ENCODE measurements at places on chromosomes 1 and 21. TPM values are rescaled to one million over a fixed set of nuclear protein-coding genes. Genes with fewer than 3 reads are reported as not detected.
A peak's percentile ranks its signal among the peaks of the same experiment; 100 is the strongest.

The VWA1 gene
- 0.28 TPM for total RNA-seq

The CLEC20A gene
- not detected for total RNA-seq

The S100B gene
- total RNA-seq, result 0.77 TPM

DNA sequence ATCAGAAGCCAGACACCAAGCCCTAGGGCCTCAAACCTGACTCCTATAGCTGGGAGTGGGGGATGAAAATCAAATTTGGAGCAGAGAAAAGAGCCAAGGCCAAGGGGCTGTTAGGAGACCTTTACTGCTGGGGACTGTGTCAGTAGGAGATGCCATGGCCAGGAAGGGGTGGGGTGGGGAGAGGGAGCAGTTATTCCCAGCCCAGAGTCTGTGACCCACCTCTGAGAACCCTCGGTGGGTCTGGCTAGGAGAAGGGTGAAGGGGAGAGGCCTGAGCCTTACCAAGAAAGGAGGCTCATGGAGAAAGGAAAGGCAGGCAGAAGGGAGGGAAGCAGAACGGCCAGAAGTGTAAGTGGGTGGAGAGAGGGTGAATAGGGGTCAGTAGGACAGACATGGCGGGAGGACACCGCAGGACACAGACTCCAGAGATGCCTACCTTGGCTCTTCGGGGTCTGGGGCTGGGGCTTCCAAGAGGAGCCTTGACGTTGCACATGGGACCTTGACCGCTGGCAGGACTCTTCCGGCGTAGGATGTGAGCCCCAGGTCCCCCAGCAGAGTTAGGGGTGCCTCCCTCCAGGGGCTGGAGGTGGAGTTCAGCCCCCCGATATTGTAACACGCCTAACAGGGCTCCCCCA, 1.2 kb downstream of the ADAMTS4 start:
- DNase-seq, result no peak

DNA sequence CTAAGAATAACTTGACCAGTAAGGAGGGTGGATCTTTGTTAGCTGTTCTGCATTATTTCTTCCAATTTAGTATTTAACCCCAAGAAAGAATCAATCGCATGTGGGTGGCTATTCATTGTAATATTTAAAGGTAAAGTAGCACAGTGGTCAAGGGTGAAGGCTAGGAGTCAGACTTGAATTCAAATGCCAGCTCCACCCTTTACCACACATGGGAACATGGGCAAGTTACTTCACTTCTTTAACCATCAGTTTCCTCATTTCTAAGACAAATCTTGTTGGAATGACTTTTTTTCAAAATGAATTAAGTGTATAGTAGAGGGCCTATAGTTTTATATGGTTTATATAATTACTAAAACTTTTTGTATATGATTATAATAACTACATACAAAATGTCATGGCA, 71.3 kb upstream of the S1PR1 start:
- no peak for DNase-seq

GRCh38 chr1:16013220-16013907, 4.5 kb downstream of the HSPB7 start:
- DNase-seq, result peak; percentile 50

DNA sequence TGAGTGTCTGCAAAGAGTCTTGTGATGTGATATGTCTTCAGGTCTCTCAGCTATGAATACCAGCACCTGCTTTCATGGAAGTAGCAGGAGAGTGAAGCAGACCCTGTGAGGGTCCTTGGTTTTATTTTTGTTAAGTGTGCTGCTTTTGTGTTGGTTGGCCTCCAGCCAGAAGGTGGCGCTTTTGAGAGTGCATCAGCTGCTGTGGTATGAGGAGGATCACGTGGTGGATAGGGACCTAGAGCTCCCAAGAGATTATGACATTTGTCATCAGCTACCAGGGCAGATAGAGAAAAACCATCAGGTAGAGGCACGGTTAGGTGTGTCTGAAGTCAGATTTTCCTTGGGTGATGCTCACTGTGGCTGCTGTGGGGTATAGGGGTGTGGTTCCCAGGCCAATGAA, 1232.1 kb downstream of the MRPL39 start:
- no peak for DNase-seq

DNA sequence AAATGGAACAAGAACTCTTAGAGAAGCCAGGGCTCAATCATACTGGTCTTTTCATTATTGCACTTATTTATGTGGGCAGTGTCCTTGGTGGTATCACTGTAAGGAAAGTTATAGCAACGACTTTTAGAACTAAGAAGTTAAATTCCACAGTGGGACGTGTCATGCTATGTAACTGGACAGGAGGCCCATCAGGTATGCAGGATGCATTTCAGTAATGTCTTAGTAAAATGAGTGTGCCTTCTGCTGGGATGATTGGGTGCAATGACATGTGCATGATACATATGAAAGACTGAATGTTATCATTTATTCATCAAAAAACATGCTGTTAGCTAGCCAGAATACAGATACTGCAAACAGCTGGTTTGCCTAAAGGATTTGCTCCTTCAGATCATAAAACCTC, 6.9 kb upstream of the ATP1B1 start:
- no peak for DNase-seq

DNA sequence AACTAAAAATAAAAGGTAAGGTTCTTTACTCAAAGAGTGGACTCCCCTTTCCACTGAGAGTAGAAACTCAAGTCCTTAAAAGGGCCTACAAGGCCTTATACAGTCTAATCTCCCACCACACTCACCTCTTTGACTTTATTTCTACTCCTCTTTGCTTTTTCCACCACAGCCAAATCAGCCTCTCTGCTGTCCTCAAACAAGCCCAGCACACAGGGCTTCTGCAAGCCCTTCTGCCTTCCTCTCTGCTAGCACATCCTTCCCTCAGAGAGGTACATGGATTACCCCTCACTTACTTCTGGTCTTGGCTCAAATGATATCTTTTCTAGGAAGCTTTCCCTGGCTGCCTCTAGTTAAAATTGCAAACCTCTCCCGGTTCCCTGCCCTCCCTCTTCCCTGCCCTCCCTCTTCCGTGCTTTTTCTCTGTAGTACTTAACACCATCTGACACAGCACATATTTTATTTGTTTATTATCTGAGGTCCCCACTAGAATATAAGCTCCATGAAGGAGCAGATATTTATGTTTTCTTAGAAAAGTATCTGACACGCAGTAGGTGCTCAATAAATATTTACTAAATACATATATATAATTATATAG, 1.7 kb downstream of the LYST start:
- DNase-seq, result no peak

DNA sequence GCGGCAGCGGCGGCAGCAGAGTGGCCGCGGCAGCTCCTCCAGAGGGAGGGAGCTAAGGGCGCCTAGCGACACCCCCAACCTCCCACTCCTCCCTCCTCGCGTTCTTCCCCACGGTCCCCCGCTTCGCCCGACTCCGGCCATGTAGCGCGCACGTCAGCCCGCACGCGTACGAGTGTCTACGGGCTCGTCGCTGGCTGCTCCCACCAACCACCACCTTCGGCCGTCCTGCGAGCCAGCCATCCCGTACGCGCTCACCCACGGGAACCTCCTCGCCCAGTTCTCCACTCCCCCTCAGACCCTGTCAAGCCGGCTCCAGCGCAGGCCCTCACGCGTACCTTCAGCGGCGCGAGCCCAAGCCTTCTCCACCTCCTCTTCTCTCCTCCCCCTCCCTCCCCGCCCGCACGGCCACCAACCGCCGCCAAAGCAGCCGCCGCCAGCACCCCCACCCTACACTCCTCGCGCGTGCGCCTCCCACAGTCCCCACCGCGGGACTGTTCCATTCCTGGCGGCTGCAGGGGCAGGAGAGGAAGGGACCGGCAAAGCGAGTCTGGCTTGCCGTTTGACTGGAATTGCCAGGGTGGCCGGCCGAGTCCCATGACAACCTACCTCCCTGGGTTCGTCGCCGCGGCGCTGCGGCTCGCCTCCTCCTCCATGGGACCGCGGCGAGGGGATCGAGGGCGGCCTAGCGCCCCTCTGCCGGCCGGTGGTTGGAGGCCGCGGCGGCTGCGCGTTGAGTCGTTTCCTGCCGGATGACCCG, at the start of gene YY1AP1:
TSS of gene YY1AP1 (minus strand) at position 451 of the 757 bp plus-strand sequence. CDS start 8,338 bp downstream, outside the sequence.
- DNase-seq, result peak; percentile 92

GRCh38 chr1:81899214-81899821, 98.6 kb downstream of the ADGRL2 start:
- no peak for DNase-seq

DNA sequence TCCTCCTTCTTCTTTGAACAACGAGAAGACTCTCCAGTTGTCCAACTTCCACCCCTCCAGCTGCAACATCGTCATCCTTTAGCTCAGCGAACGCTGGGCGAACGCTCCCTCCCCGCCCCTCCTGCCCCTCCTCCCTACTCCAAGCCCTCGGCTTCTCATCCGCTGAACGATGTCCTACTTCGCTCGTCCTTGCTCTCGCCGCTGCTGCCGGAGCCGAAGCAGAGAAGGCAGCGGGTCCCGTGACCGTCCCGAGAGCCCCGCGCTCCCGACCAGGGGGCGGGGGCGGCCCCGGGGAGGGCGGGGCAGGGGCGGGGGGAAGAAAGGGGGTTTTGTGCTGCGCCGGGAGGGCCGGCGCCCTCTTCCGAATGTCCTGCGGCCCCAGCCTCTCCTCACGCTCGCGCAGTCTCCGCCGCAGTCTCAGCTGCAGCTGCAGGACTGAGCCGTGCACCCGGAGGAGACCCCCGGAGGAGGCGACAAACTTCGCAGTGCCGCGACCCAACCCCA, at the start of gene BCAN:
TSS of gene BCAN (plus strand) at position 357 of the 504 bp plus-strand sequence. CDS start 3,938 bp downstream, outside the sequence.
- DNase-seq, result no peak

DNA sequence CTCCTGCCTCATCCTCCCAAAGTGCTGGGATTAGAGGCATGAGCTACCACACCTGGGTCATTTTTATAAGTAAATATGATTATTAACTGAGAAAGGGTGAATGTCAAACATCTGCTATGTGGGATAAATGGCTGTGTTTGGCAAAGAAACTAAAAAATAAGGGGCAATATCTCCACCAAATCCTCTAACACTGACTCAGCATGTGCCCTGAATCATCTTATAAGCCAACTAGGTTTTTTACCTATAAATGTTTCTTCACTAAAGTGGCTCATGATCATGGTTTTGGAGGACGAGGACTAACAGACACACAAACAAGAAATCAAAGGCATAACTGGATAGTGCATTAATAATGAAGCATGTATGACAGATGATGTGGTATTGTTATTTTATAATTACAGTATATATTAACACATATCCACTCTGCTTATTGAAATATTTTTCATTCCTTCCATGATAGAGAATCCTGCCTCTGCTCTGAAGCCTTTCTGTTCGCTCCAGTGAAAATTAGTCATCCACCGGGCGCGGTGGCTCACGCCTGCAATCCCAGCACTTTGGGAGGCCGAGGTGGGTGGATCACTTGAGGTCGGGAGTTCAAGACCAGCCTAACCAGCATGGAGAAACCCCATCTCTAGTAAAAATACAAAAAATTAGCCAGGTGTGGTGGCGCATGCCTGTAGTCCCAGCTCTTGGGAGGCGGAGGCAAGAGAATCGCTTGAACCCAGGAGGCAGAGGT, 11.7 kb upstream of the ARHGAP29 start:
- no peak for DNase-seq

- no peak for DNase-seq
Observed at GRCh38 chr1:57353654-57354053, 70.2 kb downstream of the DAB1 start.

DNA sequence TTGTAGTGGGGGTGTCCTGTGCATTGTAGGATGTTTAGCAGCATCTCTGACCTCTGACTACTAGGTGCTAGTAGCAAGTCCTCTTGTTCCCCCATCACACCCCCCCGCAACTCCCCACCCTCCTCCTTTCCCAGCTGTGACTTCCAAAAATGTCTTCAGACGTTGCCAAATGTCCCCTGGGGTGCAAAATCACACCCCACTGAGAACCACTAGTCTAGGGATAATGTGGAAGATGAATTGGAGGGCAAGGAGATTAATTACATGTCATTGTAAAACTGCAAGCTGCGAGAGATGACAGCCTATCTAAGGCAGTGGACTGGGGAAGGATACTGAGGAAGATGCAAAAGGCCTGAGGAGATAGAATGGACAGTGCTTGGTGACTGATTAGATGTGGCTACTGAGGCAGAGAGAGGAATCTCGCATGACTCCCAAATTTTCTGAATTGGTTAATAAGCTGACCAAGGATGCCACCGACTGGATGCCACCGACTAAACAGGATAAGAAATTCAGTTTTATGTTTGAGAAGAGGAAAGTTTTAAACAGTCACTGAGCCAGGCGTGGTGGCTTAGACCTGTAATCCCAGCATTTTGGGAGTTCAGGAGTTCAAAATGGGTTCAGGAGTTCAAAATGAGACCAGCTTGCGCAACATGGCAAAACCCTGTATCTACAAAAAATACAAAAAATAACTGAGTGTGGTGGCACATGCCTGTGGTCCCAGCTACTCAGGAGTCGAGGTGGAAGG, 3.1 kb upstream of the JAK1 start:
- DNase-seq, result no peak

DNA sequence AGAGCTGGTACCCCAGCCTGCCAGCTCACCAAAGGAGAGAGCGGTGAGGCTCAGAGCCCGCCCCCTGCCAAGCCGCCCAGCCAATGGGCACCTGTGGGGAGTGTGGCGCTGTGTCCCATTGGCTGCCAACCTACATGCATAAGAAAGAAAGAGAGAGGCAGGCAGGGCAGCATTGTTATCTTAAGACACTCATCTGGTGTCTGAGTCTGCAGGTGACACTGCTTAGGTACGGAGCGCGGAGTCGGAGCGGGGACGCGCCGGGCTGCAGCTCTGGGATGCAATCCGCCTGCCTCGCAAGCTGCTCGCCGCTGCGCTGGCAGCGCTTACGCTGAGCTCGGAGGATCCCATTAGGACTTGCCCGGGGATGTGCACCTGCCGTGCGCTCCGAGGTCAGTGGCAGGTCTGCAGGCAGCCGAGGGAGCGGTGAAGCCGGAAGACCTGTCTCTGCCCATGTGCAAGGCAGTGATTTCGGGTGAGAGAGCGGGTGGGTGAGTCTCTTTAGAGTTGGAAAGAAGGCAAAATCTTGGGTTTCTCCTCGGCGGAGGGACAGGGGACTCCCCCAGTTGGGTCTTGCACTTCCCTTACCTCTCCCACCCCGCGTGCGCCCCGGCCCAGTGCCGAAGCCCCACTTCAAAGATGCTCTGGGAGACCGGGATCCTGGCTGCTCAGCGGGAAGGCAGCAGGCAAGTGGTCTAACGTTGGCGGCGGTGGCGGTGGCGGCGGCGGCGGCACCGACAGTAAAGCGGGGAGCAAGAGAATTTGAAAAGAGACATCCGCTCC, at the start of gene BRINP2:
TSS of gene BRINP2 (plus strand) at position 203 of the 780 bp plus-strand sequence. CDS start 58,919 bp downstream, outside the sequence.
- no peak for DNase-seq

GRCh38 chr1:167751676-167752075, 29.9 kb downstream of the MPZL1 start:
- no peak for DNase-seq
